Dermis blood vessel endothelial cell (primary cell): ENCODE measurements at places on chromosomes 3 and 15. TPM values are rescaled to one million over a fixed set of nuclear protein-coding genes. Genes with fewer than 3 reads are reported as not detected.
A peak's percentile ranks its signal among the peaks of the same experiment; 100 is the strongest.

- DNase-seq: no peak
Measured at GRCh38 chr15:95698230-95698629, 632.3 kb upstream of the NR2F2 start.

DNA sequence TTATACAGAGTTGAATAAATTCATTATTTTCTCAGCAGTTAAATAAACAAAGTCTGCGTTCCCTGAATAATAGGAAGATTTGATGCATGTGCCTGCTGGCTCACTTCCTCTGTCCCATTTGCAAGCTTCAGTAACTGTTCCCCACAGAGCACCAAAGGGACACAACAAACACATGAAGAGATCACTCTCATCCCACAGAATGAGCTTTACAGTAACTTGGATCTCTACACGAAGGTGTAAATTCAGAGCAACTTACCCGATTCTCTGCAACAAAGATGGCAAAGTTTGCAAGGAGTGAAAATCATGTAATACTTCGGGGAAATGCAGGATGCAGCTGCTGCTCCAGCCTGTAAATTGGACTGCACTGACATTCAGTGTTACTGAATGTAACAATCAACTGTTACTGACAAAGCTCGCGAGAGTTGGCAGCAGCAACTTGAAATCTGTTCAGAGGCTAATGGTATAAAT is at the start of gene BCHE:
Gene BCHE (minus strand): TSS at position 366 of the 468 bp plus-strand sequence. CDS start 6,390 bp downstream, outside the sequence.
- DNase-seq: peak; percentile 1

- no peak for DNase-seq
Measured at GRCh38 chr3:141380987-141381386, 12.7 kb downstream of the ZBTB38 start.

KPNA4 gene
- total RNA-seq: 23.5 and 35.5 TPM in 2 replicates

GPR160 gene
- 7.7 and 11.2 TPM in 2 replicates for total RNA-seq

- DNase-seq: no peak
Measured at GRCh38 chr3:126340596-126340942, 16.6 kb downstream of the KLF15 start.

PTPRG gene
- 25.6 and 26.0 TPM in 2 replicates for total RNA-seq

PLCH1 gene
- total RNA-seq: under 0.01 TPM in 1 of 2 replicates, not detected in the other

GRCh38 chr3:100682854-100683760 is 26.2 kb upstream of the TFG start:
- DNase-seq: no peak

PLSCR5 gene
- total RNA-seq: not detected in 2 replicates

DNA sequence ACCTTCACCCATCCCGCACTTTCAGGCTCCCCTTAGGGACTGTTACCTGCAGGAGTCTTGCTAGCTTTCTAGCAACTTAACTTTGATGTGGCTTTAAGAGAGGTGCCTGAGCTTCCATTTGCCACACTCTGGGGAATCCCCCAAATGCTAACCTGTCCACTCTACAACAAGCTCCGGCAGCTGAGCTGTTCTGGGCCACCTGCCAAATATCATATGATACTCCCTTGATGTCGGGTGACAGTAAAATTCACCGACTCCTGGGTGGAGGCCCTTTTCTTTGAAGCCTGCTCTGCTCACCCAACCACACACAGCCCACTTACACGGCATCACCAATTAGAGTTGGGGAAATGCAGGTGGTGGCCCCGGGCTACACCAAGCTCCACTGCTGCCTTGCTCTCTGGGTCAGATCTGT is 38.0 kb upstream of the XCR1 start:
- DNase-seq: no peak

GXYLT2 gene
- total RNA-seq: under 0.01 and 0.09 TPM in 2 replicates

DNA sequence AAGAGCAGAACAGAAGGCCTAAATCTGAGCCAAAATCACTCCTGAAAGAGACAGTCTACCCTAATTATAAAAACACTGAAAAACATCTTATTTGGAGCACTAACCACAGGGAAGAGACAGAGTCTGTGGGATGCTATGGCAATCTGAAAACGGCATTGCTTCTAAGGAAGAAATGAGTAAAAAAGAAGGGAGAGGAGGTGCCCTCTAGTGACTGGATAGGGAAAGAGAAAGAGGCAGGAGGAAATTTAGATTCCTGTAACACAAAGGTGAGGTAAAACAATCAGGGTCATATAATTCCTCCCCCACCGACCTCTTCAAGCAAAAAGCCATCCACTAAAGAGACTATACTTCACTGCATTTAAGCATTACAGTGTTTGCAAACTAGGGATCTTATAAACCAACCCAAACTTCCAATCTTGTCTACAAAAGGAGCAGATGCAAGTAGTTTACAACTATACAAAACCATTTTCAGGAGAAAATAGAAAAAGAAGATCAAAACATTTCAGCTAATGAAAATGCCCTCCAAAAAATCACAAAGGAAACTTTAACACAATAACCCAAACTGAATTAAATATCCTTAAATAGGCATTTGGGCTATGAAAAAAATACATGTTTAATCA is 32.6 kb downstream of the HACD2 start:
- peak; percentile 60 for DNase-seq

GRCh38 chr3:11568503-11569155 is 75.1 kb downstream of the VGLL4 start:
- peak; percentile 97 for DNase-seq

DNA sequence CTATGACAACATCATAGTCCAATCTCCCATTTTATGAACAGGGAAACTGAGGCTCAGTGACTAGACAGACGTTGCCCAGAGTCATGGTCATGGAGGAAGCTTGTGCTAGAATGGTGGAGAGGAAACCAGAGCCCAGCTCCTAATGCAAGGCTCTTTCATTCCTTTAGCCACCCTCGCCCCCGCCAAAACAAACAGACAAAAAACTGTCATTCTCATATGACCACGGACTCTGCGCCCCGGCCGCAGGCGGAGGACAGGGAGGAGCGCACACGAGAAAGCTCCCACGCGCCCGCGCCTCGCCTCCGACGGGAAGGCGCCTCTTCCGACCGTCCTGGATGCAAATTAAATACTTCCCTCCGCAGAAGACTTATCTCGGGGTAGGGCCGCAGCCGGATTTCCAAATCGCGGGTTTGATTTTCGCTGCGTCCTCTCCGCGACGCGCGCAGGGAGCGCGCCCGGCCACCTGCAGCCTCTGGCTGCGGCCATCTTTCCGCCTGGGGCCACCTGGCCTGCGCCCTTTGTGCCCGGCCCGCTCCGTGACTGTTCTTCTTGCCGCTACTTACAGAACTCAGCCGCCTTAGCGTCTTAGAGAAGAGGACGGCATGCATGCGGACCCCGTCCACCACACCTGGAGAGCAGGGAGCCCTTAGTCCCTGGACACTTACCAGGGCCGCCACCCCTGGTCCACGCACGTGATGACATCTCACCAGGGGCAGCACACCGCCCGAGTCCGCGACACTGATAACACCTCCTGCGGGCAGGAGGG is 670 bp upstream of the ATP13A3 start:
- DNase-seq: peak; percentile 50

CMTM8 gene
- total RNA-seq: 4.3 and 5.0 TPM in 2 replicates

PLA2G4E gene
- total RNA-seq: not detected in 2 replicates

LMAN1L gene
- total RNA-seq: not detected in 2 replicates

GRCh38 chr3:74353039-74353438 is 261.4 kb downstream of the CNTN3 start:
- no peak for DNase-seq

ACTRT3 gene
- 3.6 and 4.7 TPM in 2 replicates for total RNA-seq

NOP10 gene
- 181 and 222 TPM in 2 replicates for total RNA-seq

GUCA1C gene
- total RNA-seq: 0.19 TPM in 1 of 2 replicates, not detected in the other

DNA sequence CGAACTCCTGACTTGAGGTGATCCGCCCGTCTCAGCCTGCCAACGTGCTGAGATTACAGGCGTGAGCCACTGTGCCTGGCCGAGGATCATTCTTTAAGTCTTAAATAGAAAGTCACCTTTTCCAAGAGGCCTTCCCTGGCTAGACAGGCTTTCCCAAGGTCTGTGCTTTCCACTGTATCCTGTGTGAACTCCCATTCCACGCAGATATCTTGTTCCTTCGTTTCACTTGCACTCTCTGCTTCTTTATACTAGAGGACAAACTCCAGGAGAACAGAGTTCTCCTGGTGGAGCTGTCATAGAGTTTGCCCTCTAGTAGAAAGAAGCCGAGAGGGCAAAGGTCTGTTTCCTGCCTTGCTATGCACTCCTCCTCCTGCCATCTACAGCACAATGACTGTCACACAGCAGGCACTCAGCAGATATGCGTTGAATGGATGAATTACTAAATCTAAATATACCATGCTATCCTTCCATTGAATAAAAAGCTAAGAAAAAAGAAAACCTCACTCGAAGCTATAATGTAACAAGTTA is 211.2 kb downstream of the FOXP1 start:
- no peak for DNase-seq

GRCh38 chr15:25478313-25478712 is 39.5 kb upstream of the UBE3A start:
- no peak for DNase-seq

GABRB3 gene
- total RNA-seq: 0.28 and 0.34 TPM in 2 replicates
